ENCODE measurements at places on chromosomes 1 and 21. TPM values are rescaled to one million over a fixed set of nuclear protein-coding genes. Genes with fewer than 3 reads are reported as not detected.

LCE1E gene
- total RNA-seq: not detected

NIPAL3 gene
- total RNA-seq: 7.9 TPM

RC3H1 gene
- total RNA-seq: 6.4 TPM

SERTAD4 gene
- total RNA-seq: 0.89 TPM

S100A14 gene
- total RNA-seq: 0.45 TPM

CFHR3 gene
- 0.10 TPM for total RNA-seq

ATP1A2 gene
- 0.04 TPM for total RNA-seq

UQCRHL gene
- total RNA-seq: 5.8 TPM

CASP9 gene
- total RNA-seq: 4.4 TPM

CACNA1S gene
- not detected for total RNA-seq

SF3B4 gene
- 136 TPM for total RNA-seq

RNU1-3 gene
- total RNA-seq: not detected

NLRP3 gene
- not detected for total RNA-seq

MRPS14 gene
- 24.7 TPM for total RNA-seq

ADGRB2 gene
- 8.5 TPM for total RNA-seq

SLAMF7 gene
- total RNA-seq: 2.6 TPM

ATP1B1 gene
- total RNA-seq: 259 TPM

AHDC1 gene
- total RNA-seq: 12.7 TPM

METTL18 gene
- 8.2 TPM for total RNA-seq

FMO2 gene
- not detected for total RNA-seq

FCER1G gene
- not detected for total RNA-seq

NUP210L gene
- total RNA-seq: not detected

TRIM46 gene
- 1.4 TPM for total RNA-seq

FCRL6 gene
- total RNA-seq: not detected

CDK18 gene
- 1.3 TPM for total RNA-seq

OR2L5 gene
- not detected for total RNA-seq
